ENCODE measurements at places on chromosomes 2 and 18.

DNA sequence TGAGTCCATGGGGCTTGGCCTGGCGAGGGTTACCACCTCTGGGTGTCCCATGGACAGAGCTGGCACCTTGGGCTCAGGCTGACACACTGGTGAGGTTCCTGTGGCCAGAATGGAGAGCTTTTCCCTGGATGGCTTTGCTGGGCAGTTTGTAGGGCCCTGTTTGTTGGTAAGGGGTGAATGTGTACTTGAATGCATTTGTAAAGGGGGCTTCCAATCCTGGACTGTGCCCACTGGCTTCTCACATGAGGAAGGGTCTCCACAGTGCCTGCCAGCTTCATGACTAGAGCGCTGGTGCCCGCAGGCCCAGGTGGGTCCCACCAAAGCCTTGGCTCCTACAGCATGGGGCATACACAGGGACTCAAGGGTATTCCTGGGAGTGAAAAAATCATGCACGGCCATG lies 103.5 kb upstream of the SIX2 start:
- DNase-seq: no peak

- peak; percentile 52 for DNase-seq
Observed at GRCh38 chr2:64819774-64820688, 166.3 kb upstream of the SERTAD2 start.

DNA sequence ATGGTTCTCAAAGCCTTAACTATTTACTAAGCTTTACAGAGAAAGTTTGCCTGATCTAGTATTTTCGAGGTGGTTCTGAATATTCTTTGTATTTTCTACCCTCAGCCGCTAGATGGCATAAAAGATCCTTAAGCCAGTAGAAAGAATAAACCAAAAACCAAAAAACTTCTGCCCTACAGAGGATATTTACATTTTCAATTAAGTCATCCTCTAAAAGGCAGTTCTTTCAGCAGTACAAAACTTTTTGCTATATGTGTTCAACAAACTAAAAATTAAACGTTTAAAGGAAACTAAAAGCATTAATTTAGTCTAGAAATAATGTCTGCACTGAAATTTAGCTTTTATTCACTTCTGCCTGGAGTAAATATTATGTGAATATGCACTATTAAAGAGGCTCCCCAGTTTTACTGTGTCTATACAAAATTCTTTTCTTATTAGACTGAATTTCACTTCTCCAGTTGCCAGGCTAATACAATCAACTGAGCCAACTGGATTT lies 297.5 kb downstream of the PIEZO2 start:
- no peak for DNase-seq

GRCh38 chr2:23449413-23449812 lies 64.4 kb downstream of the KLHL29 start:
- DNase-seq: no peak

DNA sequence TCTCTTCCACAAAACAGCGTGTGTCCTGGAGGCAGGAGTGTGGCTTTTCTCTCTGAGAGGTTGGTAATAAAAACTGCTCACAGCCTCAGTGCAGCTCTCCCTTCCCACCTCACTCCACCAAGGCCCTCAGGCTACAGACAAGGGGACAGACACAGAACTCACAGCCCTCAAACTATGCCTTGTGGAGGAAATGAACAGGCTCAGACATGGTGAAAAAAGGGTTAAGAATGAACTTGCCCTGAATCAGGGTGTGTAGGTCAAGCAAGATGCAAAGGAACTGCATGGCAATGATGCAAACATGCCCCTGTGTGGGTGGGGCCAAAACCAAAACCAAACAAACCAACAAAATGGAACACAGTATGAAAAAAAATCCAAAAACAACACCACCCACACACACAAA lies 125.8 kb downstream of the GALNT14 start:
- DNase-seq: no peak

GRCh38 chr2:228853151-228853550 lies 417.9 kb downstream of the PID1 start:
- no peak for DNase-seq

DNA sequence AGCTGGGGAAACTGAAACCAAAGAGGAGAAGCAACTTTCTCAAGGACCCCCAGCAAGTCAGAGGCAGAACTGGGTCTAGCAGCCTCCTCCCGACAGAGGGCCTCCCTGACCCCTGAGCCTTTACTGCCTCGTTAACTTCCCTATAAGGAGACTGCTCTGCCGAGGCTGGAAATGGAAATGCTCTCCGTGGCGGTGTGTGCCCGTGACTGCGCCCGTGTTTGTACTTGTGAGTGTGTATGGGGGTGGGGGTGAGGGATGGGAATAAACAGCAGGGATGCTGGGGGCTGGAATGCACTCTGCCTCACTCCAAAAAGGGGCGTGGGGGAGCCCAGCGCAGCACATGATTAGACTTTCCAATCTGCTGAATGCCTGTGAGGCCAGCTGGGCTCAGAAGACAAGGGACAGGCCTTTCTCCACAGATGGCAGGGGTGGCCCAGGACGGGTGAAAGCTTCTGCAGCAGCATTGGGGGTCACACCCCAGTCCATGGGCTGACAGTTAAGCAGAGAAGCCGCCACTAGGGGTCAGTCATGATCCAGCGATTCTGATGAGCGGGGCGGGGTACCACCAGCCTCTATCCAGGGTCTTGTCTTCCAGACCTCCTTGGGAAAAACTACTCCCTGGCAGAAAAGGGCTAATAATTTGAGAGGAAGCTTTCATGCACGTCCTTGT lies 26.8 kb downstream of the MPHOSPH10 start:
- DNase-seq: peak; percentile 14

DNA sequence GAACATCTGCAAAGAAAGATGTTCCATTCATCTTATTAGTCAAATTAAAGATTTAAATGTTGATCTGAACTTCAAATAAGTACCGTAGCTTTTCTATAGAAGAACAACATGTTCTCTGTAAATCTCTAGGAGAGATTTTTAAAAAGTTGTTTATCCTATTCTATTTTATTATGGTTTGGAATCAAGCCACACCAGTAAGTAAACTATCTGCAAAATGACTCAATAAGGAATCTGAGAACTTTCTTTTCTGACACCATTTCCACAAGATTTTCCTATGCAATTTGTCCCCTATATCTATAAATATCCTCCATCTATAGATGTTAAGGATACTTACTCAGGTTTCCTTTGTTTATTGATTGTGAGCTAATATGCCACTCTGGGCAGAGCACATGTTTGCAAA lies 736.6 kb downstream of the CBLN2 start:
- DNase-seq: no peak

- no peak for DNase-seq
Observed at GRCh38 chr2:128545829-128546228, 227.2 kb upstream of the HS6ST1 start.

DNA sequence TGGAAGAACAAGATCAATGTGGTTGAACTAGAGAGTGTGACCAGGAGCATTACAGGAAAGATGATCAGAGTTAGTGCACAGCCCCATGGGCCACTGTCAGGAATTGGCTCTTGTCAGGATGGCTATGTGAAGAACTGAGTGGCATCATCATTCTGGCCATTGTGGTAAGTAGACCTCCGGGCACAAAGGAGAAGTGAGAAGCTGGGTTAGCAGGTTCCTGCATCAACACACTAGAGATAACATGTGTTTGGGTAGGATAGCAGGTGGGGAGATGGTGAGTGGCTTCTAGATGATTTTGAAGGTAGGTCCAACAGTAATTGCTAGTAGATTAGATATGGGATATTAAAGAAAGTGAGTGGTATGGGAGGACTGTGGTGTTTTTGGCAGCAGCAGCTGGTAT lies 408.2 kb downstream of the TSN start:
- no peak for DNase-seq

GRCh38 chr2:236744281-236744705 lies 174.7 kb downstream of the ACKR3 start:
- DNase-seq: no peak

- DNase-seq: no peak
Observed at GRCh38 chr18:6406075-6406909, 8.4 kb downstream of the L3MBTL4 start.

GRCh38 chr2:2000018-2000723 lies 255.9 kb upstream of the PXDN start:
- DNase-seq: no peak

DNA sequence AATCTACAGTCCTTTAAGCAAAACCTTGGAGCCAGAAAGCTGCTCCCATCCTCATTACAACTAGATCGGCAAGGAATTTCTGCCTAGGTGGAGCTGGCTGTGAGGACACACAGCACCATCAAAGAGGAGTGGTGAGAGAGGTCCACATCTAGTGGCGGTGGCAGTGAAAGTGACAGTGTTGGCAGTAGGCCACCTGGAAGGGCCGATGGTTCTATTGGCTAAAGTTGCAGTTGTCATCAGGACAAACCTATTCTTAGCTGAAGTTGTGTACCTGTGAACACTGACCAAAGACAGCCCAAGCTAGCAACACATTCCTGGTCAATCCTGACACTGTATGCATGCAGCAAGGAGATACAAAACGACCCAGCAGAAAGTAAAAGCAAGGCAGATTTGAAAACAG lies 218.1 kb upstream of the CHAC2 start:
- DNase-seq: no peak

DNA sequence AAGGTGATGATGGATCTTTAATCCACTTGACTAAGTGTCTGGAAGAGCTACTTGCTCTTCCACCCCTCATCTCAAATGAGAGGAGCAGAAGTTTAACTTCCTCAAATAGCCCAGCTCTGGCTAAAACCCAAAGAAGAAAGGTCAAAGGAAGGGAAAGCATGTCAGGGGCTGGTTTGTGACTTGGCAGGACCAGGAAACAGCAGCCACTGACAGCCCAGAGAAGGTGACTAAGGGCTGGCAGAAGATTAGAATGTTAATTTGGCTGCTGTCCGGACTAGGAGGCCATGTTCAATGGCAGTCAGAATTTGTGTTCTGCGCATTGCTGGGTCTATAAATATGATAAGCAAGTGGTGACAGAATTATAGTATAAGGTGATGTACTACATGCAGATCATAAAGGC lies 386.2 kb downstream of the SETBP1 start:
- DNase-seq: no peak

GRCh38 chr2:145060876-145061275 lies 541.0 kb upstream of the ZEB2 start:
- no peak for DNase-seq

GRCh38 chr2:40240070-40240469 lies 211.8 kb downstream of the SLC8A1 start:
- DNase-seq: no peak

DNA sequence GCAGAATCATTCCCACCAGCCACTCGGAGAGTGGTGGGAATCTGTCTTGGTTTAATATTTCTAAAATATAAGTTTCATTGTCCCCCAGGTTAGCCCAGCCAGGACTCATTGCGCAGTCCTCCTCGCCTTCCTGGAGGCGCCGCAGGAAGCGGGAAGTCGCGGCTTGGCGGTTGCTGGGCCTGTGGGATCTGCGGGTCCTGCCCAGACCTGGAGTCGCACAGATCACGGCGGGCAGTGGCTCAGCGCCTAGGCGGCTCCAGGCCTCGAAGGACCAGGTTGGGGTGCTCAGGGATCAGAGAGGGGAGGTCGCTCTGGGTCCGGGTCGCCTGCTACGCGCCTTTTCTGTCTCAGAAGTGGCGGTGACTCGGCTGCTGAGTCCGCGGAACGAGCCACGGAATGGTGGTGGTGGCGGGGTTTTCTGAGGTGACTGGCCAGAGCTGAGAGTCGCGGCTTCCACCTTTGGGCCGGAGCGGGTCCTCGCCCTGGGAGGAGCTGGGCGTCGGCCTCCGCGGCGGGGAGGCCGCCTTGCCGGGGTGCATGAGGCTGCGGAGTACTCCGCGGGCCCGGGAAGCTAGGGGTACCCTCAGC lies 2.6 kb downstream of the HOXD3 start:
- no peak for DNase-seq

GRCh38 chr2:216029416-216030129 lies 16.2 kb upstream of the MREG start:
- no peak for DNase-seq

DNA sequence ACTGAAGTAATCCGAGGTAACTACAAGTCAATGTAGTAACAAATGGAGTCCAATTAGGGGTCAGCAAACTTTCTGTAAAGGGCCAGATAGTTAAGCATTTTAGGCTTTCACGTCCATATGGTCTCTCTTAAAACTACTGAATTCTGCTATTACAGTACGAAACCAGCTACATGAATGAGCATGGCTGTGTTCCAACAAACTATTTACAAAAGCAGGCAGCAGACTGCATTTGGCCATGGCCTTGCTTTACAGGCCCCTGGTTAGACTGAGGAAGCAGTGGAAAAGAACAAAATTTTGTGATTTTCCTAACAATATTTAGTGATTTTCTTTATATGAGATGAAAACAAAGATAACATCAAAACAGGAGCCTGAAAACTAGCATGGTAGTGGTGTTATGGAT lies 64.0 kb downstream of the RTN4 start:
- DNase-seq: no peak

DNA sequence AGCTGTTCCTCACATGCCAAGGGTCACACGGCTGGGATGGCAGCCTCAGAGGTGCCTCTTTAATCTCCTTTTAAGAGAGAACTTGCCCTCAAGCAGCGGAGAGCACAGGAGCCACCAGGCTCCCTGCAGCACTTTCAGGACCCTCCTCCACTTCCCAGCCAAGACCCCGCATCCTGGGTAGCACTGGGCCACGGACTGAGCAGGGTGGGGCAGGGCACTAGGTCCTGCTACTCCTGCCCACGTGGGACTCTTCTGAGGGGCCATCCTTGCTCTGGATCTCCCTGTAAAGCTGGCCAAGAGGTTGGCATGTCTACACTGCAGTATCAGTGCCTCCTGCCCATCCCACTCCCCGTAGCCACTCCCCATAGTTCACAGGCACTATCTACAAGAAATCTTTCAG lies 175.3 kb upstream of the GLI2 start:
- DNase-seq: no peak

DNA sequence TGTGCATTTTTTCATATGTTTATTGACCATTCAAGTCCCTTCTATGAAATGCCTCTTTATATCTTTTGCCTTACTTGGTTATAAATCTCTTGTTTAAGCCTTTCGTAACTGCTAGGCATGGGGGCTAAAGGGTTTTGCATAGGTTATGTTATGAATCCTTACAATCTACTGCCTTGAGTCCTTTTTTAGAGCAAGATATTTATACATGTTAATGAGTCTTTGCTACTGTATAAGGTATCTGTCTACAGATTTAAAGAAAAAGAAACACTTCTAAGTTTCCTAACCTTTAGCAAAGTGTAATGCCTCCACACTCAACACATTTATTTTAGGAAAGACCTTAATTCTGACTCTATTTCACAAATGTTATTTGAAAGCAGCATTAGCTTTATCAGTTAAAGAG lies 43.6 kb upstream of the XPO1 start:
- DNase-seq: no peak

DNA sequence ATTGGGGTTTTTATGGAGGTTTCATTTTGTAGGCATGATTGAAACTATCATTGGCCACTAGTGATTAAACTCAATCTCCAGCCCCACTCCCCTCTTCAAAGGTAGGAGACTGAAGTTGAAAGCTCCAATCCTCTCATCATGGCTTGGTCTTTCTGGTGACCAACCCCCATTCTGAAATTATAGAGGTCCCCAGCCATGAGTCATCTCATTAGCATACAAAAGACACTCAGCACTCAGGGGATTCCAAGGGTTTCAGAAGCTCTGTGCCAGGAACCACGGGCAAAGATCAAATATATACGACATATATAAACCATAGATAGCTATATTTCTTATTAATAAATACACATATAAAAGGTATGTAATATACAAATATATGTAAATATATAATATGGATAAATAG lies 256.0 kb upstream of the POU3F3 start:
- DNase-seq: no peak

GRCh38 chr2:185219981-185220380 lies 518.6 kb upstream of the FSIP2 start:
- no peak for DNase-seq
